ENCODE measurements at places on chromosomes 2 and 18.

GRCh38 chr18:48838921-48839818 lies 111.6 kb downstream of the SMAD7 start:
- DNase-seq = peak; percentile 71

DNA sequence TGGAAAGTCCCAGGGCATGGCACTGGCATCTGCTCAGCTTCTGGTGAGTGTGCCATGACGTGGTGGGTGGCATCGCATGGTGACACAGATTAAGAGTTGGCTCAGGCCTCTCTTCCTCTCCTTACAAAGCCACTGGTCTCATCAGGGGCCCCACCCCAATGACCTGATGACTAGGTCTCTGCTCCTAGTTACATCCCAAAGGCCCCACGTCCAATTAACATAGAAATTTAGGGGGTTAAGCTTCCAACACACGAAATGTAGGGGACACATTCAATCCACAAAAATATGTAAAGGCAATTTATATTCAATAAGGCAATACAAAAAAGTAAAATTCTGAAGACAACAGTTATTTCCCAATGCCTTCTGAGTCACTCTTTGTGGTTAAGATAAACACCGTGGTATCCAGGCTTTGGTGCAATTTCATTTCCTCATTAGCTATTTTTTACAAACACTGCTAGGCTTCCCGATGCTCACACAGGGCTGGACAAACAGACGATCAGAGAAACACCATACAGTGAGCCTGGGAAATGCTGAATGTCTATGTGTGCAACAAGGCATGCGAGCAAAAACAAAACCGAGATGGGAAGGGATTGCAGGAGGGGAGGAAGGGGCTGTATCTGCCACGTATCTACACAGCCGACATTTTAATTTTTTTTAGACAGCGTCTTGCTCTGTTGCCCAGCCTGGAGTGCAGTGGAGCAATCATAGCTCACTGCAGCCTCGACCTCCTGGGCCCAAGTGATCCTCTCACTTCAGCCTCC lies 67.2 kb downstream of the MBP start:
- peak; percentile 7 for DNase-seq

GRCh38 chr18:66867653-66868052 lies 263.8 kb upstream of the CDH19 start:
- no peak for DNase-seq

DNA sequence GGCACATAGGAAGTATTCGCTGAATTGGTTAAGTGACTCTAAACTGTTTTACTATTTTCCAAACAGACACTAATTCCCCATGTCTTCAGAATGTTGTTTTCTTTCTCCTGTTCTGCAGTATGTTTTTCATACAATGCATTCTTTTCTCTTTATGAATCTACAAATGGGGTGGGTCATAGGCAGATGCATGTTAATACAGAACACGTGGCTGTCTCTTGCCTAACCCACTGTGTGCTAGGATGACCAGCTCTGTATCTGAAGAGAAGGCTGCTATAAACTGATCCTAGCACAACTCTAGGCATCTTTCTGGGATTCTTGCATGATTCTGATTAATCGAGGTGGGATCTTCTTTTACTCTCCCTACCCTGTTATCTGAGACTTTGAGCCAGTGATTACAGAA lies 826.0 kb downstream of the PLCL1 start:
- no peak for DNase-seq

DNA sequence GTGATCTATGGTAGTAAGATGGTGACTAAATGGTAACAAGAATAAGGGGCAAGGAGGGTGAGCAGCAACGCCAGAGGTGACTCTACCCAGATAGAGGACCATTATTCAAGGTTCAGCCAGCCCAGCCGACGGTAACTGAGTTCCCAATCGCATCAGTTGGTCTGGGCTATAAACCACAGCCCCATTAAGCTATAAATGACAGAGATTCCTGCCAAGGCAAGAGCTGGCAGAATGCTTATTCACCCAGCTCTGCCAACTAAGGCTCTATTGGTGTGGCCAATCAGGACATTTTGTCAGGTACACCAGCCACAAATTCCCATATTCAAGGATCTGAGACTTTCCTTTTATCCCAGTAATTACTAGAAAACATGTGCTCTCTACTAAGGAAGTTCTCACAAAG lies 3.6 kb downstream of the CHN1 start:
- no peak for DNase-seq

DNA sequence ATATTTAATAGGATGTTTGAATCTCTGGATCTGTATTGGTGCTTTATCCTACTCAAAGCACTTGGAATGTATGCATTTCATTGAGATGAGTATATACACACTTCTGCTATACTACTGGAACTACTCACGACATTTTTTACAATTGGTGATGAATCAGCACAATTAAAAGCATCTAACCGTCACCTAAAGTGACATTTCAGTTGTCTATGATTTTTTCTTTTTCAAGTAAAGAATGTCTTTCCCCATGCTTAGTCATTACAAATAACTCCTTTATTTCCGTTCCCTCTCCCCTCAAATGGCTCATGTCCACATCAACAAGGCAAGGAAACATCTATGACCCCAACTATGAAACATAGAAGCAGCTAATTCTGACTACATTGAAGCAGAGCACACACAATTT lies 77.3 kb downstream of the CLIP4 start:
- no peak for DNase-seq

DNA sequence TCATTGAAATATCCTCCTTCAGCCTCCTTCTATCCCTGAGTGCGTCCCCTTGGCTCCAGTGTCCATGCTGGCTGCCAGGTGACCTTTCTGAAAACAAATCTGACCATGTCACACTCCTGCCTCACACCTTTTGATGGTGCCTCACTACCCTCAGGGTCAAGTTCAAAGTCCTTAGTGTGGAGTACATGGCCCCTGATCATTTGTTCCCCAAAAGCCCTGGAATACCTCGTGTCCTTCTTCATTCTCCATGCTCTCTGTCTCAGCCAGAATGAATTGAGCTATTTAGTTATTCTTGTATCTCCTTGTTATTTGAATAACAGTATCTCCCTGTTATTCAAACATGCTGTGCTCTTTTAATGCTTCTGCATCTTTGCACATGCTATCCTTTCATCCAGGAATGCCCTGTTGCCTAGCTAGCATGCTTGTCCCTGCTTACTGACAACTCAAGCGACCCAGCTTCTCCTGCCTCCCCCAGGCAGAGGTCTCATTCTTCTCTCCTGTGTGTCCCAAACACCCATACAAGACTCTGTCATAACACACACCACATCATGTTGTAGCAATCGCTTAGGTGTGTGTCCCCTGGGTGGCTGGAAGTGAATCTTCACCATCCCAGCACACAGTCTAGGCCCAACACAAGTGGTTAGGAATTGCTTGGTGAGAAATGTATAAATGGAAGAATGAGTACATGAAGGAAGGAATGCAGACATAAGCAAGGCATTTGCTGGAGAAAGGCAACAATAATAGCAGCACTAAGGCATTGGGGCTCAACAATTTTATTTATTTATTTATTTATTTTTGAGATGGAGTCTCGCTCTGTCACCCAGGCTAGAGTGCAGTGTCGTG lies 144.0 kb downstream of the DDX1 start:
- DNase-seq = no peak

- DNase-seq = no peak
These were observed 35.3 kb downstream of the ZCCHC2 start for GRCh38 chr18:62558015-62558663.

GRCh38 chr2:151651274-151651673 lies 83.0 kb downstream of the NEB start:
- no peak for DNase-seq

DNA sequence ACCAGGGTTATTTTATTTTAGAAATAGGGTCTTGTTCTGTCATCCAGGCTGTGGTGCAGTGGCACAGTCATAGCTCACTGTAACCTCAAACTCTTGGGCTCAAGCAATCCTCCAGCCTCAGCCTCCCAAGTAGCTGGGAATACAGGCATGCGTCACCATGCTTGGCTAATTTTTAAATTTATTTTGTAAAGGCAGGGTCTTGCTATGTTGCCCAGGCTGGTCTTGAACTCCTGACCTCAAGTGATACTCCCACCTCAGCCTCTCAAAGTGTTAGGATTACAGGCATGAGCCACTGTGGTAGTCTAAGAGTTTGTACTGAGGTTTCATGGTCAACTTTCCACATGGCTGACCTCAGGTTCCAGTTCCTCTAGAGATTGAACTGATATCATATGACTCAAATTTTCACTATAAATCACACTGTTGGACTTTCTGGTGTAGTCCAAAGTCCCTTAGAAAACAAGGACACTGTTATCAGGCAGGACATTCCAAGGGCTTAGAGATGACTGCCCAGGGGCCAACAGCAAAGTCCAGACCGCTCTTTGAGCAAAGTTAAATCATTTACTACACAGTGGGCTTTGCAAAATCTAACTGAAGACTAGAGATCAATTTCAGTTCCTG lies 82.0 kb upstream of the MEX3C start:
- DNase-seq = no peak

DNA sequence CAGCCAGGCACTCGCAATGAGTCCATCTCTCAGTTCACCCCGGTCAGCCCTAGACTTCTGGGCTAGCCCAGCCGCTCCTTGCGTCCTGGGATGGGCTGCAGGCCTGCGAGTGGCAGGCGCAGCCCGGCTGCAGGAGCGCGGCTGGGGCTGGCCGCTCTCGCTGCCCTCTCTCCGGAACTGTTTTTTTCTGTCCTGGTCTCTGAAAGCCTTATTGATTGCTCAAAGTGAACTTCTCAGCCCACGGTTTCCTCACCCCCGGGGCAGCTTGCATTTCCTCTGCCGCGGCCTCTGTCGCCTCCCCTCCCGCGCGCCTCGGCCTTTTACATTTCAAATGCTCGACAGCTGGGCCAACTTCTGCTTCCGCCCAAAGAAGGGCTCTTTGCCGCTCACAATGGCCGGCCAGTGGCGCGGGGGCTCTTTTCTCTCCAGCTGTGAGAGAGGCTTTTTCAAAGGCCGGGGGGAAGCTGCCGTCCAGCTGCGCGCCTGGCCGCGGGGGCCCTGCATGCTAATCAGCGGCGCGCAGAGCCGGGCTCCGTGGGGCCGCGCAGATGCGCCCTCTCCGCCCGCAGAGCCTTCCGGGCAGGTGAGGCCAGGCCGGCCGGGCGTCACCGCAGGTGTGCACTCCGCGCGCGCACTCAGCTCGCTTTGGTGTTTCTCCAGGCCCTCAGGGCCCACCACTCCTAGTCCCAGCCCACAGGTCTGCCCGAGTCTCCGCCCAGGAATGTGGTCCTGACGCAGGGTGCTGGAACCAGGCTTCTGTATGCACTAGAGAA lies 513.8 kb downstream of the RNF144A start:
- no peak for DNase-seq

DNA sequence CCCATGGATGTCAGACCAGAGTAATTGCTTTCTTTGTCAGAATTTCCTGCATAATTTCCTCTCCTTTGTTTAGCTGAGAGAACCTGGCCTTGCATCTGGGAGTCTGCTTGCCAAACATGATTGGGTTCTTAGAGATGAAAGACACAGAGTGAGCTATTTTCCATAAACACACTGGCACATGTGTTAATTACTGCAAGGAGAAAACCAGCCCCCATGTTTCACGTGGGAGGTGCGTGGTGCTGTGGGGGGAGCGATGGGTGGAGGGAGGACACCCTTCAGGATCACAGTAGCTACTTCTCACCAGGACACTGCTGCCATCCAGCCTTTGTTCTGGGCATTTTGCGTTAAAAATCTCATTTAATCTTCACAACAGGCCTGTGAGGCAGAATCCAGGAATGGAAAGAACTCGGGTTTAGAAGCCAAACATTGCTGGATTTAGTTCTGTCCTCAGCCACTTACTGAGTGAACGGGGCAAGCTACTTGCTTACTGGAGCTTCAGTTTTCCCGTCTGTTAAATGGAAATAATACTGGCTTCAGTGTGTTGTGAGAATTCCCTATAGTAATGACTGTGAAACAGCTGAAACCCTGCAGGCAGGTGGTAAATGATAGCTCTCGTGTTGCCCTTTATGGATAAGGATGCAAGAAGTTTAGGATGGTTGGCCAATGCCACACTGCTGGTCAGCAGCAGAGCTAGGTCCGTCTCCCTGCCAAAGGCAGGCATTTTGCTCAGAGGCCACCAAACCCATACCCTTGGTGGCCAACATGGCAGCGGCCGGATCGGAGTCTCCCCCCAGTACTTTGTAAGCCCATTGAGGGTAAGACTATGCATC lies 100.1 kb upstream of the ASAP2 start:
- DNase-seq = no peak

- no peak for DNase-seq
These were observed 45.5 kb downstream of the GATA6 start for GRCh38 chr18:22214731-22215528.

DNA sequence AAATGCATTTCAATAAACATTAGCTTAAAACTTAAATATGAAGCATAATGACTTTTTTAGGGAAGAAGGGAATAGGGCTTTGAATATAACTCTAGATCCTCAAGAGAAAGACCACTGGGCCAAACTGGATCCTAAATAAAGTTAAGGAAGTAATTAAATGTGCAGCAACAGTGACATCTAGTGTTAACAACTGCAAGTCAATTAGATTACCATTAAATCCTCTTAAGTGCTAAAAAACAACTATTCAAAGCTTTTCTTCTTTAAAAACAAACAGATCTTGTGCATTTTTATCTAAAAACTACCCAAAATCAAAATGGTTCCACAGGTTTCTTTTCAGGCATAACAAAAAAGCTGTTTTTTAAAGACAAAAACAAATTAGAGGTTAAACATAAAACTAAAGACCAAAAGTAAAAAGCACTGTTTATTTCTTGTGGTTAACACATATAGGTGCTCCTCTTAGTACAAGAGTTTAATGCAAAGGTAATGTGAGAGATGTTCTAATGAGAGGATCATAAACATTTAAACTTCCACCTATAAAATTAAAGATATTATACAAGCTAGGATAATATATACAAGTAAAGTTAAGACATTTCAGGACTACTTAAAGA lies 111.4 kb downstream of the THADA start:
- no peak for DNase-seq

- no peak for DNase-seq
These were observed 559.8 kb upstream of the FANCL start for GRCh38 chr2:58800881-58801280.
